ENCODE measurements at places on chromosomes 5 and 9.

DNA sequence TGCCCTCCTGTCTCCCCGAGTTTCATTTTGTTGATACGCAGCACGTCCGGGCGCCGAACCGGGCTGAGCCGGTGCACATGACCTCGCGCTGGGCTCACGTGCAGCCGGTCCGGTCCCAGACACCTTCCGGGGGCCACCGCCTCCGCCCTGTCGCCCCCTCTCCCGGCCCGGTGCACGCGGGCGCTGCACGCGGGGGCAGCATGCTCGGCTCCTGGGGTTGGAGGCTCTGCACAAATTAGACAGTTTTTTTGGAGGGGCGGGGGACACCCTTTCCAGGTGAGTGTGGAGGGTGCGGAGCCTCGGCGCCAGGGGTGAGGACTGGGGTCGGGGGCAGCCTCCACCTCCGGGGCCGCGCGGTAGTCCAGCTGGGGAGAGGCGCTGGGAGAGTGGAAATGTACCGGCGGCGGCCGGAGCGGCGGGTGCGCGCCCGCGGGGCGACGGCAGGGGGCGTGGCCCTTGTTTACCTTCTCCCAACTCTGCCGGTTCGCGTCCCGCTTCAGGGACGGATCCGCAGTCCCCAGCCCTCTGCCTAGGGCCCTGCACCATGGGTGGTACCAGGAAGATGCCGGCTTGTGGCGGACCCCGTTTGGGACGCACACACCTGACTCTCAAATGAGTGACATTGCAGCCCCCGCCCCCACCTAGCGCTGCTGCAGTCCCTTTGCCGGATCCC, 1.1 kb downstream of the JADE2 start:
- DNase-seq, result peak; percentile 64

DNA sequence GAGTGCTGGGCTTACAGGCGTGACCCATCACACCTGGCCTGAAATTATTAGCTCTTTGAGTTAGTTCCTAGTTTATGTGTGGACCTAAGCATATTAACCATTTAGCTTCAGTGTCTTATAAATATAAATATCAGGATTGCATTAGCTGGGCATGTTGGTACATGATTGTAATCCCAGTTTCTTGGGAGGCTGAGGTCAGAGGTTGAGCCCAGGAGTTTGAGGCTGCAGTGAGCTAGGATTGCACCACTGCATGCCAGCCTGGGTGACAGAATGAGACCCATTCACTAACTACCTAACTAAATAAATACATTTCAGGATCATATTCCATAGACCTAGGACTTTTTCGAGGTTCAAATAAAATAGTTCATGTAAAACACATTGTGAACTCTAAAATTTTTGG, 129.8 kb downstream of the VPS13A start:
- DNase-seq, result no peak

DNA sequence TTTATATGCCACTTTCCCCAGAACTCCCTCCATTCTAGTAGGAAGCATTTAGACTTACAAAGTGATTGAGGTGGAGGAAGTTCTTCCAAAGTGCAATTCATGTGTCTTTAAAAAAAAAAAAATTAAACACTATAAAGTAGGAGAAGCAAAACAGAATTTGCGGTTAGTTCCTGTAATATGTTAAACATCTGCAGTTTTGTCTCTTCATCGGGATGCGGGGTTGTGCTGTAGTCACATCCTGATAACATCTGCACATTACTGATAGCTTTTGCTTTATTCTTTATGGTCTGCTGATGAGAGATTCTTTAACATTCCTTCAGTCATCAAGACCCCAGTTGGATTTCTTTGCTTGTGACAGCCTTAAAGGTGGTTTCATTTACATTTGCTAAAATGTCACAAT, 694.3 kb downstream of the NR2F1-AS1 start:
- DNase-seq, result no peak

- DNase-seq, result no peak
Observed at GRCh38 chr9:31541721-31542281, 842.6 kb upstream of the ACO1 start.

DNA sequence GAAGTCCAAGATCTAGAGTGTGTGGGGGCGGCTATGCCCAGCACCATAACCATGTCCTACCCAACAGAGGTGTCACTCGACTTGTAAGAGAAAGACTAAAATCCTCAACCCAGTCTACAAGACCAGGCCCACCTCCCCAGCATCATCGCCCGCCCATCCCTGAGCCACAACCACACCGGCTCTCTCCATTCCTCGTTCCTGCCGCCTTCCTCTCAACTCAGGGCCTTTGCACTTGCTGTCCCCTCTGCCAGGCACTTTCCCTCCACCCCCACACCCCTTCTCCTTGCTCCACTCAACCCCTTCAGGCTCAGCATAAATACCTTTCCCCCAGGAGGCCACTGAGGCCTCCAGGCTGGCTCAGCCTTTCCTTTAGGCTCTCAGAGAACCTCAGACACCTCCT, 69.3 kb downstream of the PAX5 start:
- DNase-seq, result no peak

DNA sequence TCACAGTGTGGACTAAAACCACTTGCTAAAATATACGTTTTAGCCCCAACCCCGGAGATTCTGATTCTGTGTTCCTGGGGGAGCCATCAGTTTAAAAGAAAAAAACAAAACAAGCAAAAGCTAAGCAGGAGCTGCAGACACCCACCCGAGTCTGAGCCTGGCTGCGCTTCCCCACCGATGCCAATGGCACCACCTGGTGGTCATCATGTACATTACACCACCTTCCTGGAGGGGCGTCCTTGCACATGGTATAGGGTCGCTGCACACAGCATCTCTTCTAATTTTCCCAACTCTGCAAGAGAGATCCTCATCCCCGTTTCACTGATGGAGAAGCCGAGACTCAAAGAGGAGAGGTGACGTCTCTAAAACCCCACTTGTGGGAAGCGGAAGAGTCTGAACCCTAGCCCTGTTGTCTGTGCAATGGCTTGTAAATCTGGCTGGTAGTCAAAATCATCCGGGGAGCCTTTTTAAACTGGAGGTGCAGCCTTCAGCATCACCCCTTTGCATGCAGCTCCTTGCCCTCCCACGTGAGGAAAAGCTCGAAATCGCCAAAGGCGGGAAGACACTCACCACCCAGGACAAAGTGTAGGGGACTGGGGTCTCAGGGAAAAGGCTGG, 23.1 kb upstream of the CNOT6 start:
- peak; percentile 25 for DNase-seq

GRCh38 chr5:89168766-89169165, 285.8 kb upstream of the MEF2C start:
- DNase-seq, result no peak

DNA sequence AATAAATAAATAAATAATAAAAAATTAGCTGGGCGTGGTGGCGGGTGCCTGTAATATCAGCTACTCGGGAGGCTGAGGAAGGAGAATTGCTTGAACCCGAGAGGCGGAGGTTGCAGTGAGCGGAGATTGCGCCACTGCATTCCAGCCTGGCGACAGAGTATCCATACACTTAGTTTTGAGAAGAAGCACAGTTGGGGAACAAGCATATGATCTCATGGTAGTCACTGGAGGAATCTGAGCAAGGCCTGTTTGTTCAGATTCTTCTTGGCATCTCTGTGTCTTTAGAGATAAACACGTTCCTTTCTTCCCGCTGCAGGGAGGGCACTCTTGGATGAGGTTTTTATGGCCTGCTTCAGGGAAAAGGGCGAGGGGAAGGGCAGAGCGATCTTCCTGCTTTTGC, 15.6 kb upstream of the DENND1A start:
- no peak for DNase-seq

DNA sequence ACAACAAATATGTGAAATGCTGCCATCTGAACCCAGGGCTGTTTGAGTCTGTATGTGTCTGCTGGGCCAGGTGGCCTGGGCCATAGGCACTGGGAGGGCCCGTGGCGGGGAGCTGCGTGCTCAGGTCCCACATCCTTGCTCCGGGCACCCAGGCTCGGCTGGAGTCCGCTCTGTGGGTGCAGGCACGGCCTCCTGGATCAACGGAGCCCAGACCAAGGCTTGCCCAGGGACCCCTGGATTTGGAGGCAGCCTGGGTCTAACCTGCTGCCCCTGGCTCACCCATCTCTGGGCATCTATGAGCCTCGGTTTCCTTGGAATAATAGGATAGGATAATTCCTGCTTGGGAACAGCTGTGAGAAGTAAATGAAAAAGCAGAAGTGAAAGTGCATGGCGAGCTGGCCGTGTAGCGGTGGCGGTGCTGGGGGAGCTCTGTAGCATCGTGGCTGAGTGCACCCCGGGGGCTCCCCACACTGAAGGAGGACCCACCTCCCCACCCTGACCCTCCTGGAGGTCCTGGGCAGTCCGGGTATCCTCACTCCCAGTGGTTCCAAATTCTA, 1.2 kb downstream of the CDHR2 start:
- DNase-seq, result peak; percentile 49

GRCh38 chr9:105062222-105062855, 134.4 kb upstream of the ABCA1 start:
- DNase-seq, result peak; percentile 81

DNA sequence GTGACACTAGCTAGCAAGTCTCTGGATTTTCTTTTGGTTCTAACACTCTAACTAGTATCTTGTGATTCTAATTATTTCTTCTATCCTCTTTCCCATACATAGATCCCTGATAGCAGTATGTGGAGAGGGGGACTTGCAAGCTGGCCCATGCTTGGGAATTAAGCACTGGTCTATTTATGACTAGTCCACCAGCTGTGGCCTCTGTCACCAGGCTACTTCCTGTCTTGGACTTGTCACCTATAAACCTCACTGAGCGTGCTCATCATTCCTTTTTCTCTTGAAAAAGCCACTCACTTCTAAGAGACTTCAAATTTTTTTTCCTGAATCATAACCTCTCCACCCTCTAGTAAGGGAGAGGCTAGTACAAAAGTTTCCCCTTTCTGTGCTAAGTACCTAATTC, 32.3 kb upstream of the MAMDC2 start:
- DNase-seq, result no peak

DNA sequence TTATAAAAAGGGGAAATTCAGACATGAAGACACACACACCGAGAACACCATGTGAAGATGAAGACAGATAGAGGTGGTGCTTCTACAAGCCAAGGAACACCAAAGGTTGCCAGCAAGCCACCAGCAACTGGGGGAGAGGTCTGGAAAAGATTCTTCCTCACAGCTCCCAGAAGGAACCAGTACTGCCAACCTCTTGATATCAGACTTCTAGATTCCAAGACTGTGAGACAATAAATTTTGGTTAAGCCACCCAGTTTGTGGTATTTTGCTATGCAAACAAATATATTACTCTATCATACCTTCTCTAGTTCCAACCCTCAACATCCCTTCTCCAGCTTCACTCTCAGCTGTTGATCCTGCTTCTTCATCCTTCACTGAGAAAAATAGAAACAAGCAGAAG, 451.1 kb downstream of the EBF1 start:
- DNase-seq, result no peak
